AG08395 (cell line): ENCODE measurements at places on chromosomes 3 and 15.
A peak's percentile ranks its signal among the peaks of the same experiment; 100 is the strongest.

DNA sequence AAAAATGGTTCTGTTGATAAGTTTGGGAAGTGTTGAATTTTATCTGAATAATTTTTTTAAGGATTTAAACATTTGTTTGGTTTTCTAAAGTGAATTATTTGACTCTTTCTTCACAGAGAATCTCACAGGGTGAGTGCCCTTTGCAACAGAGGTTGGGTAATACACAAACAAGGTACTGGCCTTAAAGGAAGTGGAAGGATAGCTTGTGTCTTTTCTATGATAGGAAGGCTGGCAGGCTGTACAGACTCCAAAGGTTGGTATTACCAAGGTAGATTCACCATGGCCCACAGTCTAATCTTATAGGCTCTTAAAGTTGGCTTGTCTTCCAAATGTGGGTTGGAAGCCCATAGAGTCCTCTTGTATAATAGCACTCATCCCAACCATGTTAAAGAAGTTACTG, 311.5 kb downstream of the SV2B start:
- DNase-seq, result no peak

DNA sequence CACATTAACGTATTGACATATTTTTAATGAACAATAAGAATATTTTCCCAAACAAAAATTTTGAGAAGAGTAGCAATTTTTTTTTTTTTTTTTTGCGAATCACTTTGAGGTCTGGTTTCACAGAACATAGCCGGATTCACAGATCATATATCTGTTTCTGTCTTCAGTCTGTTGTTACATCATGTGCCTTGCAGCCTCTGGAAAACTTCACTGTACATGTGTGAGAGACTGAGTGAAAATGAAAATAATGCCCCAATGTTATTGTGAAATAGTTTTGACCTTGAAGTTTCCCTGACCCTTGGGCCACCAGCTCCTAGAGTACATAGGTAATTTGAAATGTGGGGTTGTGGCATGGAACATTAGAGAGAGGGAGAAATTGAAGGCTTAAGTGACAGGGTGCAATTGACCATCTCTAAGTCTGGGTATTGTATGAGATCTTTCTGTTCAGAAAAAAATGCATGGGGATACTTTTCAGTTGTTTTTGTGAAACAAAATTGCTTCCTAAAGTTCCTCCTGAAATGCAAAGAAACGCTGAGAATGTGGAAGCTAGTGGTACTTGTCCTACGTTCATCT, 14.0 kb downstream of the ITPR1 start:
- DNase-seq, result no peak

DNA sequence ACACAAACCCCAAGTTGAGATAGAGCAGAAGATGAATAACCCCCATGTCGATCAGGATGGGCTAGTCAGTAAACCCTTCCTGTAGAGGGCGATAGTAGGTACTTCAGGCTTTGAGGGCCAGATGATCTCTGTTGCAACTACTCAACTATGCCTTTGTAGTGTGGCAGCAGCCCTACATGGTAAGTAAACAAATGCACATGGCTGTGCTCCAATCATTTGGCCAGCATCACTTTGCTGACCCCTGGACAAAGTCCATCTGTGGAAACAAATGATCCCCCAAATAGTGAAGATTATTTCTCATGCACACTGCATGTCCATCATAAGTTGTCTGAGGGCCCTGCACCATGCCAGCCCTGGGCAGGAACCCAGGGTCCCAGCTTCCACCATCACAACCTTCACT, 402.2 kb upstream of the PROK2 start:
- no peak for DNase-seq

DNA sequence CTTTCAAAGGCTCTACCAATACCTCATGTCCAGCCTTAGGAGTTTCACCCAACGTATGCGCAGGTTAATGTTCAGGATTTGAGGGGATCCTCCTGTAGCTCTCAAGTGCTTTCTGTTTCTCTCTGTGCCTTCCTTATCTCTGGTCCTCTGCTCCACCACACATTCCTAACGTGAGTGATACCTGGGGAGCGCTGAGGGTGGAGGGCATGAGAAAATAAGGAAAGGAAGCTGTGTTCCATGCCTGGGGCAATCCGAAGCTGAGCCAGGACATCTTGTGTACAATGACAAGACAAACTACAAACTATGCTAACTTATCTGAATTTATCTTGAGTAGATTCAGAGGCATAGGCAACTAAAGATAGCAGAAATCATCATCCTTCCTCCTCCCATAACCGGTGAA, 136.4 kb downstream of the SST start:
- no peak for DNase-seq

- DNase-seq, result no peak
Measured at GRCh38 chr3:9615003-9615628, 34.2 kb upstream of the MTMR14 start.

DNA sequence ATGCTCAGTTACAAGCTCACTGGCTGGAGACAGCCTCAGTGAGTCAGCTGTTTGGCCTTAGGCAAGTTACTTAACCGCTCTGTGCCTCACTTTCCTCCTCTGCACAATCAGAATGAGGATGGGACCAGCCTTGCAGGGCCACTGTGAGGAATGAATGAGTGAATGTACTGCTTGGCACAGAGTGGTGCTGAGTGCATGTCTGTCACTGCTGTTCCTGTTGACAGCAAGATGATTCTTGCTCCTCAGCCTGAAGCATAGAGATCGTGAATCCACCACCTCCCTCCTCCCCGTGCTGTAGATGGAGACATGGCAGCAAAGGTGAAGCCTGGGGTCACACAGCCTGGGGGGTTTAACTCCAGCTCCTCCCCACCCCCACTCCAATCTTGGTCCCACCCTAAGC, 14.6 kb upstream of the GRIP2 start:
- no peak for DNase-seq

GRCh38 chr3:30181581-30181980, 424.8 kb upstream of the TGFBR2 start:
- peak; percentile 7 for DNase-seq
